Muscle of back (tissue), 13 donors: ENCODE measurements at places on chromosomes 5 and 9. TPM values are rescaled to one million over a fixed set of nuclear protein-coding genes. Genes with fewer than 3 reads are reported as not detected.

The ZNF782 gene
- 5.0 TPM for polyA plus RNA-seq

The DEPDC1B gene
- polyA plus RNA-seq = 3.6 TPM

The FBXO4 gene
- polyA plus RNA-seq = 8.2 TPM

The RNF180 gene
- polyA plus RNA-seq = 2.2 TPM

The STKLD1 gene
- polyA plus RNA-seq = 1.8 TPM

The AQP3 gene
- polyA plus RNA-seq = 5.1 TPM

The SPINK13 gene
- not detected for polyA plus RNA-seq

The LCN15 gene
- polyA plus RNA-seq = 0.23 TPM

The CER1 gene
- 0.13 TPM for polyA plus RNA-seq

The PRRC1 gene
- polyA plus RNA-seq = 53.6 TPM

The SPOCK1 gene
- 5.5 TPM for polyA plus RNA-seq

The PCA3 gene
- 0.56 TPM for polyA plus RNA-seq

The PELO gene
- polyA plus RNA-seq = 11.9 TPM

The AFAP1L1 gene
- 66.9 TPM for polyA plus RNA-seq

The GLRX gene
- 16.6 TPM for polyA plus RNA-seq

- DNase-seq = no peak
Observed at GRCh38 chr5:10690460-10691440, 70.3 kb downstream of the DAP start.

DNA sequence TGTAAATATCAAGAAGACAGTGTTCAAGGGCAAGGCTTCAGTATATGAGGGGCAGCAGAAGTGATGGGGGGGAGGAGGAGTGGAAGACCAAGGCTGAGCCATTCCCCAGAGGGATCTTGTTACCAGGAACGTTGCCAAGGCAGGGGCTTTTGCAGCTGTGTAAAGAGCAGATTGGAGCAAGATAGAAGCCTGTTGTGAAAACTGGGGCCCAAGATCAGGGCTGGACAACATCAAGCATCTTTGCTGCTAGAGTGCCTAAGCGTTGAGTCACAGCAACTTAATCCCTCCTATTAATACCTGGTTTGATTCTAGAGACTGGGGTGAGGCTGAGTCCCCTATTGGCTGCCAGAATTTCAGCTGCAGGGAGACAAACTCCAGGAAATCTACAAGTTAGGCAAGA lies 18.4 kb upstream of the ERCC6L2 start:
- DNase-seq = no peak

DNA sequence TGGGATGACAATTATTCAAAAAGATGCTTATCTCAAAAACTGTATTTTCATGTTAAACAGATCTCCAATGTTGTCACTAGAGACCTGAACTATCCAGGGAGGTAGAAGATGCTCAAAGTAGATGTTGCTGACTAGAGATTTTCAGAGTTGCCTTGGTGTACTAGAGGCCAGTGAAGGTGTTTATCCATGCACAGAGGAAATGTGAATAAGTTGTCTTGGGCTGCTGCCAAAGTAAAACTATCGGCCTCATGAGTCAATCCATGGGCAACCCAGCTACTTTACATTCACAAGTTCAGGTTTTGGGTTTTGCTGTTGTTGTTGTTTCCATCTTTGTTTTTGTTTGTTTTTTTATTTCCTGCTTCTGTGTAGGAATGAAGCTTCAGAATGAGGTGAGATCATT lies 141.1 kb upstream of the RANBP3L start:
- no peak for DNase-seq

GRCh38 chr5:36105819-36106218 lies 39.1 kb upstream of the UGT3A2 start:
- DNase-seq = no peak

- DNase-seq = no peak
Observed at GRCh38 chr9:130672933-130673615, 8.7 kb downstream of the PRDM12 start.

GRCh38 chr9:102244916-102245315 lies 506.5 kb upstream of the GRIN3A start:
- no peak for DNase-seq

DNA sequence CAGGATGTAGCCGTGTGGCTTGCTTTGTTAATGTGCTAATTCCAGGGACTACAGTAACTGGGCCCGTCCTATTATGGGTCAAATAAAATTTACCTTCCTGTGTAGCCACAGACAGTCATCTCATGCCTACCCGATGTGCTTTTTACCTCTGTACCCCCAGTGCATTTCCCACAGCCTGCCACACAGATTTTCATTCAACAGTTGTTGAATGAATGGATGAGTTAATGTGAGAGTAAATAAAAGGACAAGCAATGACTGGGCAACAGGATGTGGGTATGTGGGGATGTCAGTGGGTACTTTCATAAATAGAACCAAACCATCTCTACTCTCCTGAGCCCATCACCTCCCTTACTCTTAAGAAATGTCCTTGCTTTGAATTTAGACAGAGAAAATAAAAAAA lies 441.2 kb upstream of the ZNF462 start:
- DNase-seq = no peak

DNA sequence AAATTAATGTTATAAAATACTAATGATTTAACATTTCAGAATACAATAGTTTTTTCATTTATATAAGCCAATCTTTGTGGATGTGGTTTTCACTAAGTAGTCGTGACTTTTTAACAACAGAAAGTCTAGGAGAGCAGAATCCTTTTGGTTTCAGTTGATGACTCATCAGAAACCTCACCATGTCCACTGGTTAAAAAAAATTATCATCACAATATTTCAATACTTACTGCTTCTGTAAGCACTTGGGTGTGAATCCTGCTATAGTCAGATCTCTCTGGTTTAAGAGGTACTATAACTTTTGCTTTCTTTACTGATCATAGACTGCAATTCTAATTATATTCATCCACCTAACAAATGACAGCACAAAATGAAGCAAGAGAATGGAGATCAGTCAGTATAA lies 77.2 kb downstream of the MRPS30 start:
- DNase-seq = no peak

- DNase-seq = no peak
Observed at GRCh38 chr5:80764786-80765185, 110.0 kb upstream of the DHFR start.

GRCh38 chr9:75054368-75055001 lies 26.4 kb upstream of the CARNMT1 start:
- no peak for DNase-seq

DNA sequence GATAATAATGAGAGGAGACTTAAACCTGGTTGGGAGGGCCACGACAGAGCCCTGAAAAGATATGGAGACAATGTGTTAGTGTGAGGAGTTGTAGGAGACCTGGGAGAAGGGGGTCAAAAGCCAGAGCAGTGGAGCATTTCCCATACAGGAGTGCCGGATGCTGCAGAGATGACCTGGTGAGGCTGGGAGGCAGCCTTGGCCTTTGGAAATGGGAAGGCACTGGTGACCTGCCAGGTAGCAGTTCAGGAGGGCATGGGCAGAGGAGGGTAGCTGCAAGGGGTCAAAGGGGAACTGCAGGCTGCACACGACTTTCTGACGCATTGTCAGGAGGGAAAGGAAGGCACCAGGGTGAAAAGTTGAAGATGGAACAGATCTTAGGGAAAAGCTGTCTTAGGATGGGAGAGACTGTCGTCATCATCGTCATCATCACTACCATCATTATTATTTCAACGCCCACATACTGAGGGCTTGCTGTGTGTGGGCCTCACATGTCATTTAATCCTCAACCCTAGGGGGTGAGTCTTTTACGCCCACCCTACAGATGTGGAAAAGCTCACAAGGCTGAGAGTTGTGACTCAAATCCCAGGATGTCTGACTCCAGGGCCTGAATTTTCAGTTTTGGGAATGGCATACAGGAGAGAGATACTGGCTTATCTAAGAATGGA lies 13.3 kb downstream of the ARAP3 start:
- DNase-seq = no peak

DNA sequence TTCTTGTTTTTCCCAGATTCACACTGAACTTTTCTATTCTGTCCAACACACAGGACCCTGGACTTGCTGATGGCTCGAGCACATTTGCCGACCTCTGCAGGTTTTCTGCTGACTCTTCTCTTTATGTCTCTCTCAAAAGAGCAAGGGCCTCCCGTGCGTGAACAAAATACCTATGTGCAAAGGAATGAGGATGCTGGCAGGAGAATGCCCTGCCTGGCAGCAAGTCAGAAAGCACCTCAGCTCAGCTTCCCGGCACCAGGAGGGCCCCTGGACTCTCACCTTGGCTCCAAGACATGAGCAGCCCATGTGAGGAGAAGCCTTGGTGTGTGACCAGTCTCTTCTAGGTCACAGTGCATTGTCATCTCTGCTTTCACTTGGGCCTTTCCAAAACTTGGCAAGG lies 36.1 kb downstream of the PAPPA start:
- DNase-seq = no peak

DNA sequence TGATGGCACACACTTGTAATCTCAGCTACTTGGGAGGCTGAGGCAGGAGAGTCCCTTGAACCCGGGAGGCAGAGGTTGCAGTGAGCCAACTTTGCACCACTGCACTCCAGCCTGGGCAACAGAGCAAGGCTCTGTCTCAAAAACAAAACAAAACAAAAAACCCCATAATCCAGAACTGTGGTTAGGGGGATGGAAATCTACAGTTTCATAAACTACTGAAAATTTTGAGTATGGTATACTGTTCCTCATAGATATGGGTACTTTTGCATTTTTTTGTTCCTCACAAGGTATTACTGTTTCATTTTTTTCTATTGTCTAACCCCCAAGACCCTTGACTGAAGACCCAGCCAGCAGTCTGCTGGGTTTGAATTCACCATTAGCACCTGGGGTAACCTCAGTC lies 52.2 kb upstream of the MAP3K1 start:
- no peak for DNase-seq

DNA sequence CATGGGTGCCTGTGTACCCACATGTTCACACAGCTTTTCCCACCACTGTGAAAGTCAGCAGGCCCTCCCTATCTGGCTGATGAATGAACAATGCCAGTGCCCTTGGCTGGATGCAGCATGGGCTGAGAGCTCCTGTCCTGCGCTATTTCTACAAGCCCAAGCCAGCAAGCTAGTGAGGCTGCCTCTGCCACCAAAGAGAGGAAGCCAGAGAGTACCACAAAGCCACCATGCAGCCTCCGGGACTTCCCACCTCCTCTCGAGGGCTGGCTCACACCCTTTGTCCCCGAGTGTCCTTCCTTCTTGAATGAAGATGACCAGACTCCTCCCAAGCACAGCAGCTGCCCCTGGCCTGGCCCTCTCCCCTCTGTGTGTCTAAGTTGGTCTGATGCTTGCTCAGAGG lies 76.5 kb downstream of the SH3PXD2B start:
- no peak for DNase-seq

GRCh38 chr5:135608761-135609443 lies 30.1 kb upstream of the CXCL14 start:
- DNase-seq = no peak

- DNase-seq = no peak
Observed at GRCh38 chr9:91775011-91775707, 174.9 kb downstream of the ROR2 start.

DNA sequence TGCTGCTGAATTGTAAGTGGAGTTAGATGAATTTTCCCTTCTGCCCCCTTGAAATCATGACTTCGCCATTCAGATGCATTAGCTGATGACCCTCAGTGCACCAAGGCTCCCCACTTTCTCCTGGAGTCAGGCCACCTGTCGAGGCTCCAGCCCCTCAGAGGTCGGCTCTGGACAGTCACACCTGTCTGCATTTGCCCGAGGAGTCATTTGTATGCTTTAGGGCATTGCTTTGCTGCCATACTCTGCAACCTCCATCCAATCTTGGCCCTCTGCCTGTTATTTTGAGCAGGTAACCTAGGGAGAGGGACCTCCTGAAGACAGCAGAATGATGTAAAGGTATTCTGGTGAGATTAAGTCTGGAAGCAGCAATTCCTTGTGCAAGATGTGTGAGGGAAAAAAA lies 144.8 kb downstream of the MACROH2A1 start:
- no peak for DNase-seq

GRCh38 chr9:114289571-114290481 lies 33.1 kb upstream of the ORM1 start:
- no peak for DNase-seq

DNA sequence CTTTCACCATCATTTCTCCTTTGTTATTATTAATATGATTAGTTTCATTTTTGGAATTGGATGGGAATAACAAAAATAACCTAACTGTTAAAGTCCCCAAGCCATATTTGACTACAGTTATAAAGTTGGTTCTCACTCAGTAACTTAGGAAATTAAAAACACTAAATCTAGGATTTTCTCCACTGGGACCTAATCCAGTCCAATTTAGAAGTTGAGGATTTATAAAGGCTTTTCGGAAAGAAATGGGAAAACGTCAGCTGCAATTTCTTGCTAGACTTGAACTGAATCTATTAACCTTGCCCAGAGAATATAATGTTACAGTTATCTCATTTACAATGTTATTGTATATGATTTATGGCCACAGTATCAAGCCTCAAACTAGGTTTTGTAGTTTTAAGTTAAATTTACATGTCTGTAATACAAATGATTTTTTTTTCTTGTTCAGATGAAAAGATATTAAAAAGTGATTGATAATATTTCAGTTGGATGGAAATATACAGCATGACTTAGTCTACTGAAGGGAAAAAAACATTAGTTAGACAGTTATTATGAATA lies 524.3 kb upstream of the GRAMD2B start:
- peak; percentile 42 for DNase-seq

DNA sequence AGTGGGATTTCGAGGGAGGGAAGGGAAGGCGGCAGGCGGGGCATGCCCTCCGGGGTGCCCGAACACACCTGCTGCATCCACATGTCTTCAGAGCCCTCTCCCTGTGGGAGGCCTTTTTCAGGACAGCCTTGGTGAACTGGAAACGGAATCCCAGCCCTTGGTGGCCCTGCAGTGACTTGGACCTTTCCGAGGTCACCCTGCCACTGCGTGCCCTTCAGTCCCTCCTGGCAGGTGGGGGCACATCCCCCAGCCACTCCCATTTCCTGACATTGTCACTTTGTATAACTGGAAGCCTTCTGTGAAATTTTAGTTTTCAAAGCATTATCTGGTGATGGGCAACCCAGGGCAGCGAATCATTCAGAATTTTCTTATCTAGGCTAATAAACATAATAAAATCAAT lies 11.0 kb upstream of the AHRR start:
- DNase-seq = no peak

DNA sequence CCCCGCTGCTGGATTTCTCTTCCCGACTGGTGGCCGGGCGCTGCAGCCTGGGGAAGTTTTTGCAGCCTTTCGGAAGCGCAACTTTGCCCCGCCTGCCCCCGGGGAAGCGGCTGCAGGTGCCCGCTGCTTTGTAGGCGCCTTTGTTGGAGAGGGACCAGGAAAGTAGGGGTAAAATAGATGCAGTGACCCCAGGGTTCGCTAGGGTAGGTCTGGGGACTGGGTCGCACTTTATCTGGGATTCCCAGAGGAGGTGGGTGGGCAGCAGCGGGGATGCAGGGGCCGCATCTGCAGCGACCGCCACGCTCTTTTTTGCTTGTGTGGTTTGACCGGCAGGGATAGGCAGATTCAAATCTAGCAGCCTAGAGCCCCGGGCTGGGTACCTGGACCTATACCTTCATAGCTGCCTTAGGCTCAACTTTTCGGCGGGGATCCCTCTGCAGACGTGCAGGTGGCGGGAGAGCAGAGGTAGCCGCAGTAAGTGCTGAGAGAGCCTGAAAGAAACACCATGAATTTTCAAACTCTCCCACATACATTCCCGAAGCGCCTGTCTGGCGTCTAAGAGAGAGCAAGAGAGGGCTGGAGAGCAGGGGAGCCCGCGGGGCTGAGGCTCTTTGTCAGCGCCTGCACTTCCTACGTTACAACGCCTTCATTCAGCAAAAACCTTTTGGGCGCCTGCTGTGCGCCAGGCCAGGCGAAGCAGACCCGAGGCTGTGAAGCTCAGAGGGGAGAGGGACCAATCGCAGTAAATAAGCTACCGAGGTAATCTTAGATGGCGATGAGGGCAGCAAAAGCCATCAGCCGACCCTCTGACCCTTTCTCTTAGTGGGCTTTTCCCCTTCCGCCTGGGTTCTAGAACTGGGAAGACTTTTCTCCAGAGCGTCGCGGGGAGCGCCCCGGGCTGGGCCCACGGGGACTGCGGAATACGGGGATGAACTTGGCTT lies 642 bp downstream of the SV2C start:
- no peak for DNase-seq
